ENCODE measurements at places on chromosomes 5 and 9. TPM values are rescaled to one million over a fixed set of nuclear protein-coding genes. Genes with fewer than 3 reads are reported as not detected.
A peak's percentile ranks its signal among the peaks of the same experiment; 100 is the strongest.

- no peak overlapping the region for H3K4me3 ChIP-seq
- H3K27ac ChIP-seq: no peak overlapping the region
- no peaks in the 10 kb centered on the region for H3K36me3 ChIP-seq
- no peaks in the 10 kb centered on the region for H3K4me1 ChIP-seq
- no peak for DNase-seq
These were observed 33.0 kb downstream of the TGFBI start for GRCh38 chr5:136061630-136062365.

- no peak overlapping the region for H3K4me3 ChIP-seq
- H3K36me3 ChIP-seq: no peaks in the 10 kb centered on the region
- no peak overlapping the region for H3K27ac ChIP-seq
- no peaks in the 10 kb centered on the region for H3K27me3 ChIP-seq
These were observed 13.7 kb downstream of the YIPF5 start for GRCh38 chr5:144156767-144157171.

DNA sequence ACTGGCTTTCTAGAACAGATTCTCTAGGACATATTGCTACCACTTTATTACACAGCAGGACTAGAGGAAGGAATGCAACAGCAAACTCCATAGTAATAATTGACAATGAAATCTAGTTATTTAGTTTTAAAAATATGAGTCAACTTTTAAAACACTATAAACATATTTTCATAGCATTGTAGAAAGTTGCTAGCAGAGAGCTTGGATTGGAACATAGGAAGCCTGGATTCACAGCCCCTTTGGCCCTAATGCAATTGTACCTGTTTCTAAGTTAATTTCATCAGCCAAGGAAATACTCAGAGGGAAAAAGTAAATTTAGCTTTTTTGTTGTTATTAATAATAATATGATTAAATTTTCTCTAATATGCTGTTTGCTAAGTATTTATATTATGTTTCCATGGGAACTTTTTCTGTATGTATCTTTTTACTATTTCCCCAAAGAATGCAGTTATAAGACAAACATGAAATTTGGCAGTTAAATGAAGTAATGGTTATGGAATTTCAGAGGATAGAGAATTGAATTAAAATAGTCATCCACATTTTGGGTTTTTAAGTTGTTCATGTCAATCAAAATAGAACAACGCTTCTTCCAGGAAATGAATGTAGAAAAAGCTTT, 45.6 kb downstream of the VCAN start:
- no peak overlapping the region for H3K4me3 ChIP-seq
- DNase-seq: no peak
- no peaks in the 10 kb centered on the region for H3K36me3 ChIP-seq
- no peaks in the 10 kb centered on the region for H3K27me3 ChIP-seq
- peak overlapping the region; percentile 23 for H3K27ac ChIP-seq

DNA sequence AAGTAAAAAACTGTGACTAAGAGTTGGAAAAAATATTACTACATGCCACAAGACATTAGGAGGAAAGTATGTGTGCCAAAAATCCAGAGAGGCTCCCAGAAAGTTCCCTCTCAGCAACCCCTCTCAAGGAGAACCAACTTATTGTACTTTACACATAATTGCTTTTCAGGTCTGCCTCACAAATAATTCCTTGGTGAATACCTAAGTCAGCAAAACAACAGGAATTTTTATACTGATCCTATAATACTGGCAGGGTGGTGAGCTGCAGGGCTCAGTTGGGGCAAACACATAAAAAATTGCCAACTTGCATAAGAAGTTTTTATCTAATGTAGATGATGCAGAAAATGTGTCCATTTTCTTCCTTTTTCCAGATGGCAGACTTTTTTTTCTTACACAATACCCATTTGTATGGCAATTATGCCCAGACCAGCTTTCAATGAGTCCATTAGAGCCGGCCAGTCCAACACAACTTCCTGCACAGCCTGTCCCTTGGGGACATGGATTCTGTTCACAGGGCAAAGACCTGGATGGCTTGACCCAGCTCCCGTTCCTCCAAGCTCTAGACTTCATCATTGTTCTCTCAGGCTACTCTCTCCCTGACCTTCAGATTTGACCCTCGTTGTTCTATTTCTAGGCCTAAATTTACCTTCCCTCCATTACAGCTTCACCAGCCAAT, 31.3 kb downstream of the MARCHF3 start:
- H3K27me3 ChIP-seq: no peaks in the 10 kb centered on the region
- no peaks in the 10 kb centered on the region for H3K36me3 ChIP-seq
- no peak overlapping the region for H3K27ac ChIP-seq
- no peaks in the 10 kb centered on the region for H3K4me1 ChIP-seq
- no peak overlapping the region for H3K4me3 ChIP-seq

- H3K36me3 ChIP-seq: no peaks in the 10 kb centered on the region
- H3K4me1 ChIP-seq: no peaks in the 10 kb centered on the region
These were observed 48.1 kb upstream of the PCSK1 start for GRCh38 chr5:96481009-96481786.

IFT74 gene
- total RNA-seq: 31.1 TPM

TMOD1 gene
- 5.9 TPM for total RNA-seq

HACD4 gene
- total RNA-seq: 8.7 TPM

FCN2 gene
- 0.49 TPM for total RNA-seq

Measured in uterus (tissue), 4 donors.